ENCODE measurements at places on chromosomes 5 and 9.

GRCh38 chr5:73454379-73455036 lies 5.9 kb upstream of the FOXD1 start:
- peak; percentile 94 for DNase-seq

- DNase-seq = no peak
Measured at GRCh38 chr9:706606-707459, 134.7 kb upstream of the DMRT1 start.

- DNase-seq = peak; percentile 6
Measured at GRCh38 chr5:86716121-86716520, 98.4 kb downstream of the COX7C start.

- no peak for DNase-seq
Measured at GRCh38 chr5:17400724-17401469, 97.1 kb upstream of the TAF11L2 start.

- DNase-seq = no peak
Measured at GRCh38 chr5:39053189-39053588, 21.0 kb downstream of the RICTOR start.

GRCh38 chr5:74725331-74725730 lies 40.3 kb downstream of the HEXB start:
- DNase-seq = no peak

DNA sequence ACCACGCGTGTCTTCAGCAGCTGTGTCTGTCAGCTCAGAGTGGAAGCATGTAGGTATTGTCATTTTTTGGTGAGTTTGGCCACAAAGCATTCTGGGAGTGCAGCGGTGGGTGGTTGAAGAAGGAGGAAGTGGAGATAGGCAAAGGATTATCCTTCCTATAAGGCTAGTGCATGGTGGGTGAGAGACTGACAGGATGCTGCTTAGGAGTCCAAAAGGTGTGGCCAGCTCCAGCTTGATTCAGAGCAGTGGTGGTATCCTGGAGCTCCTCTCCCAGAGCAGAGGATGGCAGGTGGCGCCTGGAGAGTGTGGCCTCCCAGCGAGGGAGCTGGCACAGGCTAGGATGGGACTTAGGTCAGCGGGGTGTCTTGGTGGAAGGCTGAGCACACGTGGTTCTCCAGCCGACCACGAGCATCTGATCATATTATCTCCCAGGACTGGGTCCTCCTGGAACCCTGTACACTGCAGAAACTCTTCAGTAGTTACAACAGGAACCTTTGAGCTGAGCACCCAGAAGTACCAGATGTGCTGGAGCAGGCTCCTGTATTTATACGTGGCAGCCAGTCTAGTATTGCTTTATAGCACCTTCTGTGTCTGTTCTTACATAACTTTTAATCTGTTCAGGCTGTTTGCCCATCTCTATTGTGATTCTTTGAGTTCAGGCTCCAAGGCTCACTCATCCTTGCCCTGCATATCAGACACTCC lies 29.6 kb downstream of the MAML1 start:
- DNase-seq = peak; percentile 6

GRCh38 chr9:372128-372527 lies 157.5 kb downstream of the DOCK8 start:
- DNase-seq = no peak

- DNase-seq = no peak
Measured at GRCh38 chr5:74382123-74382855, 258.2 kb downstream of the ENC1 start.

- no peak for DNase-seq
Measured at GRCh38 chr9:134313470-134313869, 12.8 kb upstream of the RXRA start.

GRCh38 chr5:116035123-116035522 lies 2.9 kb downstream of the ARL14EPL start:
- no peak for DNase-seq

DNA sequence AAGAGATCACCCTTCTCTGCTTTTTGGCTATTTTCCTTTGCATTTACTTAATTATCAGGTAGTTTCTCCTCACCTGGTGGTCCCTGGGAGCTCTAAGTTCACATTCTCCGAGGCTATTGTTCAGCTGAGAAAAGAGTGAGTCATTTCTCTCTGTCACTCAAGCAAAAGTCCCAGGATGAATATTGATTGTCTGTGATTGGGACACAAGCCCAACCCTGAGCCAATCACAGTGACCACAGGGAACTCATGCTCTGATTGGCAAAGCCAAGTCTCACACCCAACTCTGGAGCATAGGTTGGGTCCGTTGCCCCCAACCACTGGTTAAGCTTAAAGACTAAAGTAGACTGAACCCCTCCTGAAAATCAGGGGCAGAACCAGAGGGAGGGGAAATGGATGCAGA lies 27.8 kb upstream of the FAT2 start:
- no peak for DNase-seq

GRCh38 chr5:150589862-150590601 lies 50.4 kb upstream of the SYNPO start:
- no peak for DNase-seq

- DNase-seq = no peak
Measured at GRCh38 chr5:113654828-113655227, 141.3 kb downstream of the YTHDC2 start.

- DNase-seq = peak; percentile 50
Measured at GRCh38 chr9:7094052-7094451, 336.3 kb downstream of the KDM4C start.

All from NCI-H146 (cell line).